ENCODE measurements at places on chromosomes 7 and 10.

DNA sequence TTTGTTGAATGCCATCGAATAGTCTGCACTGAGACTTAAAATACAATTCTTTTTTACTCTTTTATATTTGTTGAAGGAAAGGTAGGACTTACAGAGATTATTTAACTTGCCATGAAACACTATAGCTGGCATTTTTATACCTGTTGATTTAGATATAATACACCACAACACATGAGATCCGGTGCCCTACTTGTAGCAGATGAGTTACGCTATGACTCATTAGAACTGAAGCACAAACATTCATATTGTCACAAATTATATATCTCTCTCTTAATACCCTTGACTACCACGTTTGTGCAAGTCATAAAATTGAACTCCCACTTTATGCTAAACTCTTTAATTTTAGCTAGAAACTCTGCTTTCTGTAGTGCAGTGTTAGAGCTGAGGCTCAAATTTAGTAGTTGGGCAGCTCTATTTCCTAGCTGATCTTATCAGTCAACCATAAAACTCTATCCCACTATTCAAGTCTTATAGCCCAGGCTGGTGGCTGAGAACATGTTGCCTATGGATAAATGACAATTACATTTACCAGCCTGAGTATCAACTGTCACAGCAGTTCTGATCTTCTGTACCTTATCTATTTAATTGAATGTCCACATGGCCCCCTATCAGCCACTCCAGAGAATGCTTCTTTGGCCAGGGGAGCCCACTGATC, 137.4 kb upstream of the SEMA3D start:
- DNase-seq: no peak

DNA sequence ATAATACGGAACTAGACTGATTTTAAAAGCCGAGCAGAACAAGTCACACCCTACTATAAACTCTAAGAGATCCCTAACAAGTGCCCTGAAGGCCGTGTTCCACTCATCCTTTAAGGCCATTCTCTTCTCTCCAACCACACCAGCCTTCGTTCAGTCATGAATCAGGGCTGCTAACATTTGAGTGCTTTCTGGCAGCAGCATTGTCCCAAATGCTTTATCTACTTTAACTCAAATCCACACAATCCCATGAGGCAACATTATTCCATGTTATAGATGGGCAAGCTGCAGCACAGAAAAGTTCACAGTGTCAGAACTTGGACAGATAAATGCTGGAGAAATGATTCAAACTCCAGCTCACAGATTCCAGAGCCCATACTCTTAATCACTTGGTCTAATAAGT, 73.5 kb downstream of the MALSU1 start:
- no peak for DNase-seq

DNA sequence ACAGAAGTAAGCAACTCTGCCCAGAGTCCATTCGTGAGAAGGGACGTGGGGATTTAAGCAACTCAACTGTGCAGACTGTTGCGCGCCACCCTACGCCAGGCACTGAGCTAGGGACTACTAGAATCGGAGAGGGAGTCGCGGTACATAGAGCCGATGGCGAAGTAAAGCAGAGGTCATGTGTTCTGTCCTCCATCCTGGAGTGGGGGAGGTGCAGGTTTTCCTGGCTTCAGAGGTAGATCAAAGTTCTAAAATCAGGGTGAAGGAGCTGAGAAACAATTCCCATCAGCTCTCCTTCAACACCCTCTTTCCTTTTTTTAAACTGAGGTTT, 23.2 kb downstream of the SLC35G1 start:
- DNase-seq: no peak

DNA sequence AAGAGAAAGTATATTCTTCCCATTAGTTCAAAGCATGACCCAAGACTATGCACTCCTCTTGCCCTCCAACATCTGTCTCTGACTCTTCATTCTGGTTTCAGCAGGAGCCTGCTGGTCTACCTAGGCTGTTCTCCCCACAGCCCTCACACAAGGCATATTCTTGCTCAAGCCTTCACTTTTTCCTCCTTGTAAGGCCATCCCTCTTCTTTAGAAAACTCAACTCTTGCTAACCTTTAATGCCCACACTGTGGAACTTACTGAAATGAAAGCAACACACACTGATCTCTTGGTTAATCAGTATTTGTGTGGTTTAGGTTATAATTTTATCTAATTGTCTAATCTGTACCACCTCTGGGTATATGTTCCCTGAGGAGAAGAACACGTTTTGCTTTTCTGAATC, 75.8 kb downstream of the PRKCQ start:
- DNase-seq: no peak

GRCh38 chr7:23712368-23713284, 2.6 kb downstream of the STK31 start:
- DNase-seq: no peak

DNA sequence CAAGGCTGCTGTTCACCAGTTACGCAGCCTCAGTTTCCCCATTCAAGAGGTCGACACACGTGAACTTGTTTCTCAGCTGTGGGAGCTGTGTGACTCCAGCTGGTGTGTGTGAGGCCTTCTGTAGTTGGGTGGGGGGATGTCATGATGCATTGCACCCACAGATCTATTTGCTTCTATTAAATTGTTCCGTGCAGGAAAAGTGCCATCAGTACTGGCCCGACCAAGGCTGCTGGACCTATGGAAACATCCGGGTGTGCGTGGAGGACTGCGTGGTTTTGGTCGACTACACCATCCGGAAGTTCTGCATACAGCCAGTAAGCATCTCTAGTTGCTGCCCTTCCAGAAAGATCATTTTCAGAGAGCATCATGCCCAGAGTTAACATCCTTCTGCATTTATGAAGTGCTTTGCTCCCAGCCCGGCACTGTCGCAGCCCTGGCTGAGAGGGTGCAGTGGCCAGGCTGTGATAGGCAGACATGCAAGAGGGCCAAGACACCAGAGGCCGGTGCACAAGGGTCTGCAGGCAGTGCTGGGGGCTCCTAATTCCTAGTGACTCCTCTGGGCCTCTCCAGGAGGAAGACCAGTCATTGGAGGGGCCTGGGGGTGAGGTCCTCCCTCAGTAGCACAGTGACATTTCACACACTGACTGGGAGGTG, 60.2 kb downstream of the MKI67 start:
- DNase-seq: peak; percentile 20
